Activated T-cell treated with anti-CD3 and anti-CD28 coated beads for 1 hour (primary cell): ENCODE measurements at places on chromosomes 11 and 22.

DNA sequence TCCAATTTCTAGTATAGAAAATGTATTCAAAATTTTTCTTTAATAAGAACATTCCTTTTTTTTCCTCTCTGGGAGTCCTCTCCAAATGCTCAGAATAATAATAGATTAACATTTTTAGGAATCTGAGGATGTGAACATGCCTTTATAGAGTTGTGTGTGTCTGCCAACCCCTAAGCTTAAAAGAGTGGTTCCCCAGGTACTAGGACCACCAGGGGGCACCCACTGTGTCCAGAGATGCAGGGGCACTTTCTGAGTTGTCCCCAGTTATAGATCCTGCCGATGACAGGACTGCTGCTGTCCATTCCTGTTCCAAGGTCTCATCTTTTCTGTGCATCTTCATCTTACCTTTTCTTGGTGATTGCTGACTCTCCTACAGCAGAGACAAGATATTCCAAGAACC, 27.0 kb upstream of the MICAL2 start:
- no peak for DNase-seq

- no peak for DNase-seq
These were observed 327 bp upstream of the MED17 start for GRCh38 chr11:93783765-93784144.

GRCh38 chr22:27475548-27475897, 326.0 kb downstream of the MN1 start:
- no peak for DNase-seq

DNA sequence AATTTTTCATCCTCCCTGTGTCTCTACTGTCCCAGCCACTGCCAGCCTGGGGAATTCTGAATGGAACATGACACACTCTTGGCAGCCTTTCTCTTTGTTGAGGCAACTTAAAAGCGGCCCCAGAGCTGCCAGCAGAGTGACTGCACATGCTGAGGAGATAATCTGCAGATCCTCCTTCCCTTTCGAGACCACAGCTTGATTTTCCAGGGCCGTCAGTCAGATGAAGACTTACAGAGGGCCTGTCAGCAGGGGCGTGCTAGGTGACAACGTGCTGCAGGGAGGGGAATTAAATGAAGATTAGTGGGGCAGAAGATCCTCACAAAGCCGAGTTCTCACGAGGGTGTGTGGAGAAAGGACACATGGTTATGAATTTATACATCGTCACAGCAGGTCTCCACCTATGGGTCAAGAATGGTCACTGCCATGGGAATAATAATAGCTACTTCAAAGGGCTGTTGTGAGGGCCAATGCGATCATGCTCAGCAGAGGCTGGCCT, 193.5 kb upstream of the PITPNB start:
- DNase-seq, result no peak

DNA sequence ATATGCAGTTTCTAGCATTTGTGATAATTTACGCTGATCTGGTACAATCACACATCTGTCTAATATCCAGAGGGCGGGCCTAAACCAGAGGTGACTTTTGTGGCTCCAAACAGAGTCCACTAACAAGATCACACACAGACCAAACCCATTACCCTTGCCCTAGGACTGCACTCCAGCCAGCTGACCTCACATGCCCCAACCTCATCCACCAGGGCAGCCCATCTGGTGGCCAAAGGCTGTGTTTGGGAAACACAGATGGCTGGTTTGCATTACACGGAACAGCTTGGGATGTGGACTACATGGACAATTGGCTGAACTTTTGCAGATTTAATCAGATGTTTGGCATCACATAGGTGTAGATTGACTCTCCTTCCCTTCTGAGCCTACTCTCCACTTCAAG, 228.2 kb downstream of the GRIK4 start:
- DNase-seq, result no peak

DNA sequence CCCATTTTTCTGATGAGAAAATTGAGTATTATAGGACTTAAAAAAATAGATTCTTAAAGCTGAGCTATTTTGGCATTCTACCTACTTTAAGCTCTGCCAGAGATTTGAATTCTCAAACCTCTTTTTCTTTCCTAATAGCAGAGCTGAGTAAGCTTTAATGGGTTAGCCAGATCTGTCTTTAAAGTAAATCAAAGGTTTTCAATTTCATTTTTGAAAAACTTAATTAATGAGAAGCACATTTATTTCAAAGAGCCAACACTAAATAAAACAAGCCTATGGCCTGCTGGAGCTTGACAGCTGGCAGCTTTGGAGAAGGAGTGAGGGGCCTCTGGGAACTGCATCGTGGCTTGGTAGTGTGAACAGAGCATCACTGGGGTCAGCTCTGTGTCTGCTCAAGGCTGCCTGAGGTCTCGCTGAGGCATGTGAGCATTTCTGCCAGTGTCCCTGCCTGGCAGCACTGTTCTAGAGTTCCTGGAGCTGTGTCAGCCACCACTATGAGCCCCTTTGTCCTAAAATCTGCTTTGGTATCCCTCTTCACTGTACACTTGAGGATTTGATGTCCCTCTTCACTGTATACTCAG, 50.4 kb upstream of the PRSS23 start:
- no peak for DNase-seq

GRCh38 chr11:77449060-77449521, 24.8 kb downstream of the PAK1 start:
- DNase-seq, result no peak

DNA sequence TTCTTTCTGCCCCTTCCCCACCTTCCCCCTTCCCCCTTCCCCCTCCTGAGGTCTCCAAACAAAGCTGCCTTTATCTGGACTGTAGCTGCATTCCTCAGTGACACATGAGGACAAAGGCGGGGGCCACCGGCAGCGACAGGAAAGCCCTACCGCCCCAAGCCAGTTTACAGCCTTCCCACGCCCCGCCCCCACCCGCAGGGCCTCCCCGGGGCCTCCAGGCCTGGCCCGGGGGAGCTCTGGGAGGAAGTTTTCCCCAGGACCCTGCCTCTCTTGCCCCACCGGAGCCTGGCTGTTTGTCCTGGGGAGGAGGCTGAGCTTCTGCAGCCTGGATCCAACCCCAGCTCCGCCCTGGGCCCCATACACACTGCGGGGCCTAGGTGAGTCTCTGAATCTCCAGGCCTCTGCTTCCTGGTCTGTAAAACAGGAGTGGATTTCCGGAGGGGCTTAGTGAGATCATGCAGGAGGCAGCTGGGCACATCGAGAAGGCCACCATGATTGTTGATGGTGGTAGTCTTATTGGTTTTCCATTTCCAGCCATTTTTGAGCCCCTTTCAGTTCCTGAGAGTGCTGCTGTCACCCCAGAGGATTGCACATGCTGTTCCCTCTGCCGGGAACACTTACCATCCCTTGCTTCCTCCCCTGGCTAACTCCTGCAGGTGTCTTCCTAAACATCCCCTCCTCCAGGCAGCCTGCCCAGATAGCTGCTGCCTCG, 130.7 kb downstream of the MN1 start:
- no peak for DNase-seq

- no peak for DNase-seq
These were observed 66.0 kb upstream of the FTH1 start for GRCh38 chr11:62033191-62034035.

DNA sequence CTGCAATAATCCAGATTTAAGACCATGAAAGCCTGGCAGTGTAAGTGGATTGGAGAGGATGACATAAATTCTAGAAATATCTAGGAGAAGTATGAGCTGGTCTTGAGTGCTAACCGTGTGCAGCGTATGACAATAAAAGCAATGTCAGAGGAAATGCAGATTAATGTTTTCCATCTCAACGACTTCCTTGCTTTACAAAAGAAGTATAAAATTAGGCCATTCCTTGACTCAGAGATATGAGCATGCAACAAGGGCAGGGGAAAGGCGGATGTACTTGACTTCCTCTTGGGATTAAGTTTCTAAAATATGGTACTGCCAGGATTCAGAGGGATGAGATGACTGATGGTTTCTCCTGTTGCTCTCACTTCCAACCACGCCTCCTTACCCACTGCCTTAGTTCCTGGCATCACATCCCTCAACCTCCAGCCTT, 32.3 kb downstream of the ADAMTS15 start:
- DNase-seq, result no peak

GRCh38 chr11:39247570-39248137, 2211.8 kb downstream of the LRRC4C start:
- no peak for DNase-seq

- no peak for DNase-seq
These were observed 57.7 kb upstream of the EMID1 start for GRCh38 chr22:29148036-29148435.
